ENCODE measurements at places on chromosomes 1 and 21.

- DNase-seq: peak; percentile 40
Measured at GRCh38 chr1:236868625-236869467, 73.8 kb downstream of the MTR start.

DNA sequence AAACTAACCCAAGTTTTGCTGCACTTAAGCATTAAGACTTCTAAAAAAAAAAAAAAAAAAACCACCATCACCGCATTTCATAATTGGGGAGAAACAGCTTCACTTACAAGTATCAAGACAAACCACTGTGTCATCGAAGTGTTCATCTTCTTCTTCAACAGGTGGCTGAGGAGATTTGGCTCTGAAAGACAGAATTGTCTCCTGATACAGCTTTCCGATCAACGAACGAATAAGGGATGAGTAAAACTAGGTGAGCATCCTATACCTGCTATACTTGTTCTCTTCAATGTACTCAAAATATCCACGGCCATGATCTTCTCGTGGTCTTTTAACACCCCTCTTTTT, 2.0 kb downstream of the HNRNPU start:
- DNase-seq: no peak

DNA sequence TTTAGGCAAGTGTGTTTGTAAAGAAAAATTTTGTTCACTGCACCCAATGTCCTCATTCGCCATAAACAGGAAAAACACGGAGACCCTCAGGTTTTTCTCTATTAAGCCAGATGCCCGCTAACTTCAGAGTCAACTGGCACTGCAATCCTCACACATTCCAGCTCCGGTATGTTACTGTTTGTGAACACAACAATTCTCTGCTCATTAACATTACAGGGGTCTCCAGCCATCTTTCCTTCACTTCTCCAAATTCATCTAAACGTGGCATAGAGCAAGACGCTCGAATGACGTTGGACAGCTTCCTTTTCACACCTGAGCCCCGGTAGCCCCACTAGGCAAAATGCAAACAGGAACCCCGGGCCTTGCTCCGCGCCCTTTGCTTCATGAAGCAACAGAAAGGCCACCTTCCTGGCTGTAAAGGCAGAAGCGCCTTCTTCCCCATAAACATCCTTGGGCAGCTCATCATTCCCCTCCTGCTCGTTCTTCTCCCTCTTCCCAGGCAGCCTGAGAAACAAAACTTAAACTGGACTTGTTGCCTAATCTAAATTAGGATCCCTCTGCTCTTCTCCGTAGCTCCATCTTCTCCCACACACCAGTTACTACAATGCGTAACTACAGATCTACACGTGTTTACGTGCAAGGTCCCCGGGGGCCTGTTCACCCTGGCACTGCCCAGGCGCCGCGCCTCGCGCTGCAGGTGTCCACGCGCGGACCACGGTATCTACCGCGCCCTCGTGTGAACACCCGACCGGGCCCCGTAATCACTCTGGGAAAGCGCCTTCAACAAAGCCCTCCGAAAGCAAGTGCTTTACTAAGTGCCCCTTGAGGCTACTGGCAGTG, 1.2 kb downstream of the LBR start:
- no peak for DNase-seq

DNA sequence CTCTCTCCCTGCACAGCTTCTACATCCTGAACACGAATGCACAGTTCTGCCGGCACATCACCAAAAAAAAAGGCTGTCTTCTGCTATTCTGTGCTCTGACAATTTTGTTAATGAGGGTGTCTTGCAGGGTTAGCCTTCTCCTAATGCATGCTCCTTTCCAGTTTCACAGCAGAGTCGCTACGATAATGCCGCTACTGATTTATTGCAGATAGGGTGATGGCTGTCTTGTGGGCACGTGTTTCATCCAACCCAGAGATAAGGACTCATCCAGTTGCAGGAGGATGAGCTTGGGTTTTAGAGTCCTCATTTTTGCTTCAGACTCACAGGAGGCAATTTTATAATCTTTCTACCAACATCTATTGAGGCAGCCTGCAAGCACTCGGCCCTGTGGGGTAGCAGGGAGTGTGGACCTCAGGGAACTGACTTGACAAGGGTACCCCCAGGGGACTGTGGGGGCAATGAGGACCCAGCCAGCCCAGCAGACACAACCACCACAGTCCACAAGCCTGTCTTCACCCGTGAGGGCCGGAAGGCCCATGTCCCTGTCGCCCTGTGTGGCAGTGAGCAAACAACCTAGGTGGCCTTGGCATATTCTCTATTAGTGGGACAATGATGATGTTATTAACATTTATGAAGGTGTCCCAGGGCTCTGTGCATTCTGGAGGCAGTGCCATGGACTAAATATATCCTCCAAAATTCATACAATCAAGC, 15.4 kb upstream of the UTS2 start:
- no peak for DNase-seq

DNA sequence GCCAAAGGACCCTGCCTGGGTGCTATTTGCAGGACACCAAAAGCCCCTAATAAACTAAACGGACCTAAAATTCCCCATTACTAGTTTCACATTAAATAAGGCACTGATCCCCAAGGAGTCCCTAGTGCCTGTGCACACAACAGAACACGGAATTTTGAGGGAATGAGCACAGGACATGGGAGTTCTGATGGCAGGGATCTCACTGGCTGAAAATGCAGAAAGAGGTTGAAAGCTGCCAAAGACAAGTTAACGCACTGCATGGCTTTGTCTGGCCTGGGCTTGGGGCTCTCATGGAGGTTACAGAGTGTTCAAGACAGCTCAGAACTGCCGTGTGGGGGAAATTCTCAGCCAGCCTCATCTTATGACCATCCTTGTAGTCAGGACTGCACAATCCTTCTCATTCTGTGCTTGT, 15.6 kb upstream of the ATP1B1 start:
- DNase-seq: no peak
